ENCODE measurements at places on chromosomes 7 and 10. TPM values are rescaled to one million over a fixed set of nuclear protein-coding genes. Genes with fewer than 3 reads are reported as not detected.

Gene PRLHR
- not detected for total RNA-seq

Gene SMC3
- 32.5 TPM for total RNA-seq

Gene CADPS2
- total RNA-seq, result 5.8 TPM

Gene RINT1
- total RNA-seq, result 20.8 TPM

Gene SLC16A9
- total RNA-seq, result 3.7 TPM

Gene CALML3
- 9.2 TPM for total RNA-seq

Gene SFTPD
- 1.0 TPM for total RNA-seq

Gene LLCFC1
- not detected for total RNA-seq

Gene UNCX
- total RNA-seq, result not detected

Gene PIK3CG
- total RNA-seq, result not detected

Gene PTPRZ1
- 17.7 TPM for total RNA-seq

Gene OR6B1
- not detected for total RNA-seq

Gene PKD2L1
- total RNA-seq, result not detected

Gene FFAR4
- total RNA-seq, result not detected

Gene SH2D4B
- under 0.01 TPM for total RNA-seq

Gene SFRP5
- total RNA-seq, result not detected

Gene WDFY4
- total RNA-seq, result under 0.01 TPM

Gene NPY
- total RNA-seq, result not detected

Gene MOGAT3
- not detected for total RNA-seq

Gene ZNF365
- total RNA-seq, result 5.5 TPM

Gene PODXL
- 0.34 TPM for total RNA-seq

Gene NACAD
- 0.43 TPM for total RNA-seq

Gene GJC3
- total RNA-seq, result not detected

Gene EPHB6
- total RNA-seq, result 0.34 TPM

Gene SLC13A1
- not detected for total RNA-seq

Measured in nasal cavity respiratory epithelium epithelial cell of viscerocranial mucosa (primary cell).